Uterus (tissue), 4 donors: ENCODE measurements at places on chromosomes 5 and 9. TPM values are rescaled to one million over a fixed set of nuclear protein-coding genes. Genes with fewer than 3 reads are reported as not detected.

Gene GPR151
- total RNA-seq: not detected

Gene PRELID1
- 56.5 TPM for total RNA-seq

Gene EIF4EBP3
- not detected for total RNA-seq

Gene AGTPBP1
- 32.8 TPM for total RNA-seq

Gene FOXD4L6
- total RNA-seq: 0.51 TPM

Gene C1QTNF2
- 16.5 TPM for total RNA-seq

Gene PITX1
- 0.97 TPM for total RNA-seq

Gene PRDM12
- not detected for total RNA-seq

Gene CTSV
- not detected for total RNA-seq

Gene TTC16
- total RNA-seq: 12.6 TPM

Gene MACROH2A1
- 134 TPM for total RNA-seq

Gene CDC25C
- not detected for total RNA-seq

Gene ECM2
- total RNA-seq: 31.9 TPM

Gene MAST4
- total RNA-seq: 8.2 TPM

Gene GLRA1
- not detected for total RNA-seq
